ENCODE measurements at places on chromosomes 2 and 18. TPM values are rescaled to one million over a fixed set of nuclear protein-coding genes. Genes with fewer than 3 reads are reported as not detected.

The ZNF385B gene
- total RNA-seq, result 2.2 TPM

The IL36RN gene
- not detected for total RNA-seq

The MC5R gene
- total RNA-seq, result 0.27 TPM

The ACMSD gene
- not detected for total RNA-seq

- H3K27ac ChIP-seq, result 0 out of 2 replicates have a peak overlapping the region, but pooled peaks have one; percentile 76
- peak overlapping the region; percentile 82 for H3K4me3 ChIP-seq
- peaks cover 17% of the 10 kb centered on the region for H3K4me1 ChIP-seq
- no peaks in the 10 kb centered on the region for H3K27me3 ChIP-seq
- peaks cover 23% of the 10 kb centered on the region for H3K36me3 ChIP-seq
- no peak for DNase-seq
Observed at GRCh38 chr2:100563407-100564247, 834 bp downstream of the PDCL3 start.

- H3K4me3 ChIP-seq, result peak overlapping the region; percentile 58
- peak; percentile 73 for DNase-seq
- H3K36me3 ChIP-seq, result no peaks in the 10 kb centered on the region
- peak overlapping the region; percentile 88 for H3K27ac ChIP-seq
- no peaks in the 10 kb centered on the region for H3K27me3 ChIP-seq
Observed at GRCh38 chr18:63138436-63139340, 180.9 kb downstream of the BCL2 start.

DNA sequence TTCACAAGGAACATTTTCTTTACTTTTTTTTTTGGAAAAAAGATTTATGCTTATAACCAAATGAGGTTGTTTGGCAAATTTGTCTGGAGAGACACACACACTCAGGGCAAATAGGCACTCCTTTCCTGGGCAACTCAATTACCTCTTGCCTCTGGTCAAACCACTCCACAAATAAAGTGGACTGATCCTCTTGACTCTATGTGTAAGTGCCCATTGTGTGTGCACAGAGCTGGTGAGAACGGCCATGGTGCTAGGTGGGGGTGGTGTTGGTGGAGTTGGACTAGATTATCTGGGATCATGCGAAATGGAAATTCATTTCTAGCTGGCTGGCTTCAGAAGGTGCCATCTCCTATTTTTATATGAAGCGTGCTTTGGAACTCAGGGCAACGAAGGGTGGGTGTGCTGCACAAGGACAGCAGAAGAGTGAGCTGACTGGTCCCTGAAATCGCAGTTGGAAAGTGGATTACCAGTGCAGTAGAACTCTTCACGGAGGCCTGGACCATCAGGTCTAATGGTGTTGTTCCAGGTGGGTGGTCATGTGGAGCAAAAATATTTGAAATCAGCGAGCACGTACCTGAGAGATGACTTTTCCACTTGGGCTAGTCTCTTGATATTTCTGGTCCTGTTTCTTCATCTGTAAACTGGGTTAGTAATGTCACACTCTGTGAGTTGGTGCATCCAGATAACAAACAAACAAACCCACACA lies 149.9 kb downstream of the RPIA start:
- no peaks in the 10 kb centered on the region for H3K4me1 ChIP-seq
- H3K27ac ChIP-seq, result no peak overlapping the region
- no peak for DNase-seq
- H3K27me3 ChIP-seq, result peaks cover 7% of the 10 kb centered on the region
- peaks cover 2% of the 10 kb centered on the region for H3K36me3 ChIP-seq

DNA sequence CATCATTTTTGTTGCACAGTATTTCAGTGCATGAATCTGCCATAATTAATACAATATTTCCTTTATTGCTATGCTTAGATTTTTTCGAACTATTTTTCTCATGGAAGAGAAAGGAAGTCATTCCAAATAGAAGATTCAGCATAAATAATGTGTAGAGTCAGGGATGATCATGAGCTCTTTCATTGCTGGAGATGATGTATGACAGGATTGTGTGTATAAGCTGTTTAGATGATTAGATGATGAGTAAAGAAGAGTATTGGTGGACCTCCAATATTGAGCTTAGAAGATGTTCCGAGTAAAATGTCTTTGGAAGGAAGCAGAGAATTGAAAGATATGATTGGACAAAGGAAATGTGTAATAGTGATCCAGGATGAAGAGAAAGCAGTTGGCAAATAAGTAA lies 364.5 kb downstream of the PARD3B start:
- H3K4me1 ChIP-seq, result 0 out of 2 replicates have a peak, but pooled peaks cover 3% of the 10 kb centered on the region
- H3K36me3 ChIP-seq, result no peaks in the 10 kb centered on the region
- H3K27me3 ChIP-seq, result no peaks in the 10 kb centered on the region
- no peak overlapping the region for H3K27ac ChIP-seq
- no peak for DNase-seq

DNA sequence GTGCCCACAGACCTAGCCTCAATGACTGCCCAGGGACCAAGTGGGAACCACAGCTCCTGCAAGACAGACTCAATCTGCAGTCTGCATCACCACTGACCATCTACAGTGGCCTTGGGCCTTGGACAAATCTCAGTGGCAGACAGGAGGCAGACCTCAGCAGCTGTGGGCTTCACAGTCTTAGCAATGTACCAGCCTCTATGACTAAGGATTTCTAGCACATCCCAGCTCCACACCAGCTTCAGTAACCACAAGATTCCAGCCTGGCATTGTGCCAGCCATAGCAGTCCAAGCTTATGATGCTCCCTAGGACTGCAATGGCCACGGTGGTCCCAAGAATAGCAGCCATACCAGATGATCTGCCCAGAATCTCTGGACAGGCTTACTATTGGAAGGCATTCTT lies 19.6 kb upstream of the WDR75 start:
- no peak overlapping the region for H3K27ac ChIP-seq
- H3K4me3 ChIP-seq, result no peak overlapping the region
- no peak for DNase-seq

DNA sequence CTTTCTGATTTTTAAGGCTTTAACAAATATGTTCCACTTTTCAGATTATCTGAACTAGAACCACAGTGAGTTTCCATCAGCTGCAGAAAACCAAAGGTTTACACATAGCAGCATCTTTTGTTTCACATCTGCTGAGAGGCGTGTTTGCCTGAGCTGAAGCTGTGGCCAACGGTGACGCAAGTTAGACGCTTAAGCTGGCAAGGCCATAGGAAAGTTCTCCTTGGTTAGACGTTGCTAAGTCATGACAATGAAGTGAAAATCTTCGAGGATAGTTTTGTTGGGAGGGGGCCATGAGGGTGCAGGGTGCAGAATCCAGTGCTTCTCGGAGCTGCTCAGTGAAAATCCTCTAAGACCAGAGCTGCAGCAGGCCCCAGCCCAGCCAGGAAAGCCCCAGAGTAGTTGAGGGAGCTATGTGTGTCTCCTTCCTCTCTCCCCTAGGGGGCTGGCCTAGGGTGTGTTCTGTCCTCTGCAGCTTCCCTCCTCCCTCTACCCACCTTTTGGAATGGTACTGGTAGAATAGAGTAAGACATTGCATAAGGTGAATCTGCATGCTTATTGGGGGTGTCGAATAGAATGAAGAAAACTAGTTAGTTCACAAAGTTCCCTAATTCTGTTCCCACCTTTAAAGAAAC lies 105.4 kb downstream of the FHOD3 start:
- DNase-seq, result peak; percentile 39
- no peak overlapping the region for H3K27ac ChIP-seq
- H3K36me3 ChIP-seq, result no peaks in the 10 kb centered on the region
- H3K4me1 ChIP-seq, result peaks cover 14% of the 10 kb centered on the region
- no peak overlapping the region for H3K4me3 ChIP-seq

DNA sequence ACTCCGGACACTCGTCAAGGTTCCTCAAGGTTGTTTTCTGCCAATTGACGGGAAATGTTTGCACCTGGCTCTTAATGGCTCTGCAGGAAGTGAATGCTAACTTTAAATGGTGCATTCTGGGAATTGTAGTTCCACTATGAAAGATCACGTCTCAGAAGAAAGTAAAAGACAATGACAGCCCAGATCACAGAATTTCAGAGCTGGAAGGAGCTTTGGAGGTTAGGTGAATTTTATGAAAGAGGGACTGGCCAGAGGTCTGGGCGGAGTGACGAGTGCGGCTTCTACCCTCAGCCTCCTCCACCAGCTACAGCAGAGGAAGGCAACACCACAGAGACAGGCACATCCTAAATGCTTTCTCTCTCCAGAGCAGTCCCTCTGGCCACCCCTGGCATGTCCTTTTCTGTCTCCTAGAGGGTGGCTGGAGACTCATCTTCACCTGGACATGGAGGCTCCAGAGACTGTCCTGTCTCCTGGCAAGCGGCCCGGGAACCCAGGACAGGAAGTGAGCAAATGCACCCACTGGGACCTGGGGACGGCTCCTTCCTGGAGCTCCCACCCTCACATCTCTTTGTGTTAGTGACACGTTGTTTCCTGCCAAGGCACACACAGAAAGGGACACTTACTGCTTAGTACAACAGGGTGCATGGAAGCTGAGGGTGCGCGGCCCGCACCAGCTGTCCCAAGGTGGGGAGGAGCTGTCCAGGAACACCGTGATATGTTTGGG lies 19.4 kb downstream of the THAP4 start:
- DNase-seq, result no peak
- H3K4me1 ChIP-seq, result peaks cover 27% of the 10 kb centered on the region
- peak overlapping the region; percentile 91 for H3K27ac ChIP-seq

DNA sequence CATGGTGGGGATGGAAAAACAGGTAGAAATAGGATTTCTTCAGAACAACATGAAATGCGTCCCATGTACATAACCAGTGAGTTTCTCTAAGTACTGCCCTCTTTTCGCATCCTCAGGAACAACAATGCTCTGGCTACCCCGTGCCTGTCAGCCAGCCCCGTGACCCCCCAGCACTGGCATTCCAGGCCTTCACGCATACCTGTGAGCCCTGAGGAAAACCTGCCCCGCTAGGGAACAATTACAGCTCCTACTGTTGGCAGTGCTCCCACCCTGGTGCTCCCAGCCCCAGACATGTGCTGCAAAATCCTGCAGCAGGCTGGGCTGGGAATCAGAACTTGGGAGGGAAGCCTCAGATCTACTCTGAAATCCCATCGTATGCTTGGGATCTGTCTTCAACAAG lies 9.1 kb downstream of the SMAD7 start:
- peak overlapping the region; percentile 92 for H3K27ac ChIP-seq
- peak; percentile 49 for DNase-seq
- H3K4me3 ChIP-seq, result peak overlapping the region; percentile 27
- peaks cover 96% of the 10 kb centered on the region for H3K4me1 ChIP-seq
- H3K27me3 ChIP-seq, result no peaks in the 10 kb centered on the region

GRCh38 chr18:29234751-29235150 lies 1057.8 kb upstream of the CDH2 start:
- H3K27ac ChIP-seq, result no peak overlapping the region
- peaks cover 8% of the 10 kb centered on the region for H3K36me3 ChIP-seq
- no peak overlapping the region for H3K4me3 ChIP-seq
- H3K27me3 ChIP-seq, result no peaks in the 10 kb centered on the region
- DNase-seq, result no peak
- no peaks in the 10 kb centered on the region for H3K4me1 ChIP-seq

DNA sequence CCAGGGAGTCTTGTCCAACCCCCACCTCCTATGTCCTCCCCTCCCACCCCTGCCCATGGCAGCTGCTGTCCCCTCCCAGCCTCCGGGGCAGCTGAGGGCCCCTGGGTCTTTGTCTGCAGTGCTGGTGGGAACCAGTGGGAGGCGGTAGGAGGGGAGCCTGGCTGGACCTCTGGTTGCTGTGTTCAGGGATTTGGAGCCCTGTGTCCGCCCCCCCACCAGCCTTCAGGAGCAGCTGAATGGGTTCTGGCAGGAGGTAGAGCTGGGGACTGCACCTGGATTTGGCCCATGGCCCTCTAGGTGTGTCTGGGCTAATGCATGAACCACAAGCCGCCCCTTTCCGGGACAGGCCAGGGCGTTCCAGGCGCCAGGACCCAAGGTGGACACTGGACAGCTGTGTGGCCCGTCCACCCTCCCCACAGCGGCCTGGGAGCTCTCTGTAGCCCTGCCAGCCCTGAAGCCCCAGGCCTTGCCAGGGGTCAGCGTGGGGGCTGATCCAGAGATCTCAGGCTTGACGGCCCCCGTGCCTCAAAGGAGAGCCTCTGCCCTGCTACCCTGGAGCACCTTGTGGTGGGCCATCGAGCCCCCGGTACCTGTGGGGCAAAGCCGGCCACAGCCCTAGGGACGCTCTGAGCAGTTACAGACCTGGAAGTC lies 25.4 kb downstream of the GPC1 start:
- no peak overlapping the region for H3K27ac ChIP-seq
- peaks cover 7% of the 10 kb centered on the region for H3K36me3 ChIP-seq
- H3K4me3 ChIP-seq, result no peak overlapping the region
- H3K4me1 ChIP-seq, result peaks cover 17% of the 10 kb centered on the region

DNA sequence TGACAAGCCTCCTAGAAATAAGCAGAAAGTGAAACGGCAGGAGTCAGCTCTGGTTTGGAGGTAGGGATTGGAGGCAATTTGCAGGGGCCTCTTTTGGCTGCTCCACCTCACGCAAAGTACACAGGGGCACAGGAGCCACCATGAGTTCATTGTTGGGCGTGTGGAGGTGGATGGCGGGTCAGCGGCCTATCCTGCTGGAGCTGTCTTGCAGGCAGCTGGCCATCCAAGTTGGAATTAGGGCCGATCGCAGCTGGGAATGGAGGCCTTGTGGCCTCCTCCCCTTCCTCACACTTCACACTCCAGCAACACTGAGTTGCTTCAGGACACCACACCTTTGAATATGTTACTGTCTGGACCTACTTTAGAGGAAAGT lies 171.5 kb downstream of the MYCN start:
- H3K27ac ChIP-seq, result no peak overlapping the region
- H3K4me1 ChIP-seq, result peaks cover 39% of the 10 kb centered on the region
- no peaks in the 10 kb centered on the region for H3K36me3 ChIP-seq
- no peaks in the 10 kb centered on the region for H3K27me3 ChIP-seq
- H3K4me3 ChIP-seq, result no peak overlapping the region

DNA sequence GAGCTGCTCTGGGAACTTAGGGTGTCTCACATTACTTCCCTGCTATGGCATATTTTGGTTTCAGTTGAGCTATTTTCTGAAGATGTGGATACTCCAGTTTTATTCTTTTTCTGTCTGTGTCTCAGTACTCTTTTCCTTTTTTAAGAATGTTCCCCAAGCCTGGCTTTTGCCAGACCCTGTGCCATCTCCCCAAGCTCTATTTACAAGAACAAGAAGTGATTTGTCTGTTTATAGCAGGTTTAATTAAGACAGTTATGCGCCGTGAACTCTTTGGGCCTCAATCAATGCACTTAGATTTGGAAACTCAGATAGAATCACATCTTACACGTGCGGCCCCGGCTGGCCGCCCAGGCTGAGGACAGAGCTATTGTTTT lies 8.9 kb upstream of the SATB2 start:
- no peak for DNase-seq
- no peak overlapping the region for H3K27ac ChIP-seq
- H3K4me1 ChIP-seq, result peaks cover 60% of the 10 kb centered on the region
- peak overlapping the region; percentile 76 for H3K4me3 ChIP-seq
- H3K36me3 ChIP-seq, result no peaks in the 10 kb centered on the region
- H3K27me3 ChIP-seq, result peaks cover 97% of the 10 kb centered on the region

DNA sequence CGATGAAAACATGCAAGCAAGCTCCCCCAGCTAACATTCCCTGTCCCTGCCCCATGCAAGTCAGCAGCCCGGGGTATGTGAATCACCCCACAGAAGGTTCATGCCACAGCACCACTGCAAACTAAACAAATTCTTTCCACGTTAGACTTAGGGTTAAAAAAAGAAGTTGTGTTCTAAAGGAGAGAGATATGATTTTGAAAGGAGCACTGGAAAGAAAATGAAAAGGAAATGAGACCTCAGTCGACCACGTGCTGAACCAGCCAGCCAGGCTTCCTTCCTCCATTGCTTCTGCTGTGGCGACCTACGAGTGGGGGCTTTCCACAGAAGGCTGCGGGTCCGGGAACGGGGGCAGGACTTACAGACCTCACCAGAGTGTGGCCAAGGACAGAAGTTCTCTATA lies 52.0 kb downstream of the ARL4C start:
- H3K4me3 ChIP-seq, result no peak overlapping the region
- H3K4me1 ChIP-seq, result peaks cover 24% of the 10 kb centered on the region
- H3K27me3 ChIP-seq, result peaks cover 40% of the 10 kb centered on the region
- H3K36me3 ChIP-seq, result no peaks in the 10 kb centered on the region
- DNase-seq, result no peak

Data from WTC11 (cell line).